Mesothelial cell of epicardium (in vitro differentiated cells): ENCODE measurements at places on chromosomes 5 and 9. TPM values are rescaled to one million over a fixed set of nuclear protein-coding genes. Genes with fewer than 3 reads are reported as not detected.

- no peak for DNase-seq
- H3K4me3 ChIP-seq, result no peak overlapping the region
- peaks cover 12% of the 10 kb centered on the region for H3K4me1 ChIP-seq
These were observed 209.1 kb upstream of the ADCY2 start for GRCh38 chr5:7186818-7187217.

DNA sequence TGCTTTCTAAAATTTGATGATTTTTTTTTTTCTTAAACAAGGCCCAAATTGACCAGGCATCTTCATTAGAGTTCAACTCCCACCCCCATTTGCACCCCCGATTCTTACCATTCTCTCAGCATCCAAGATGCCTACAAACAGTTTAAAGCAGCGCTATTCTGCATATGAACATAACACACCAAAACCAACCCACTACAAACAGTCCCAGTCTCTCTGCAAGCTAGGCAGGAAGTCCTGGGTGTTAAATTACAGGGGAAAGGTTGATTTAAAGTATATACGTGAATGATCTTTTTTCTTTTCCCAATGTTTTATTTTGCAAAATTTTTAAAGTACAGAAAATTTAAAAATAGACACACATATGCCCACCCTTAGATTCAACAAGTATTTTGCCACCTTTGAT, 127.0 kb downstream of the ADAMTS12 start:
- no peak for DNase-seq
- peaks cover 3% of the 10 kb centered on the region for H3K4me1 ChIP-seq
- H3K4me3 ChIP-seq, result no peak overlapping the region
- no peaks in the 10 kb centered on the region for H3K36me3 ChIP-seq

DNA sequence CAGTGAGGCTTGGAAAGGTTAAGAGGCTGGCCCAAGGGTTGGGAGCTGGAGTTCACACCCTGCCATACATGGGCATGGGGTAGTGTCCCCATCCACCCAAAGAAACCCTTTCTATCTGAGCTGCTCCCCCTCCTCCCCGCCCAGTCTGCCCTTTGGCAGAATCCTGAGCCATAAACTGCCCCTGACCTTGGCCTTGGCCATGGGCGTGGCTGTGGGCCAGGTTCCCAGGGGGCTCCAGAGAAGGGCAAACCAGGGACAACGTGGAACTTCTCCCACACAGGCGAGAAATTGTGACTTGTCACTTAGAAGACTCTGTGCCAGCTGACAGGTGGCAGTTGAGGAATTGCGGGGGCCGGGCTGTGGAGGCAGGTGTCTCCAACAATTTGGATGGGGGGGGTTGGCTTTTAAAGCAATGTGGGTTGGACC, 4.8 kb downstream of the FAM78A start:
- H3K36me3 ChIP-seq, result no peaks in the 10 kb centered on the region
- no peak overlapping the region for H3K27ac ChIP-seq
- H3K27me3 ChIP-seq, result peaks cover 37% of the 10 kb centered on the region

GRCh38 chr9:136312436-136312835, 8.5 kb upstream of the CCDC187 start:
- H3K4me1 ChIP-seq, result no peaks in the 10 kb centered on the region
- no peak overlapping the region for H3K27ac ChIP-seq
- no peak overlapping the region for H3K4me3 ChIP-seq
- H3K27me3 ChIP-seq, result no peaks in the 10 kb centered on the region

- H3K4me1 ChIP-seq, result peaks cover 15% of the 10 kb centered on the region
- peaks cover 9% of the 10 kb centered on the region for H3K36me3 ChIP-seq
- H3K27ac ChIP-seq, result no peak overlapping the region
- no peak overlapping the region for H3K4me3 ChIP-seq
- no peak for DNase-seq
- H3K27me3 ChIP-seq, result no peaks in the 10 kb centered on the region
These were observed 93.9 kb upstream of the STARD4 start for GRCh38 chr5:111606194-111606593.

DNA sequence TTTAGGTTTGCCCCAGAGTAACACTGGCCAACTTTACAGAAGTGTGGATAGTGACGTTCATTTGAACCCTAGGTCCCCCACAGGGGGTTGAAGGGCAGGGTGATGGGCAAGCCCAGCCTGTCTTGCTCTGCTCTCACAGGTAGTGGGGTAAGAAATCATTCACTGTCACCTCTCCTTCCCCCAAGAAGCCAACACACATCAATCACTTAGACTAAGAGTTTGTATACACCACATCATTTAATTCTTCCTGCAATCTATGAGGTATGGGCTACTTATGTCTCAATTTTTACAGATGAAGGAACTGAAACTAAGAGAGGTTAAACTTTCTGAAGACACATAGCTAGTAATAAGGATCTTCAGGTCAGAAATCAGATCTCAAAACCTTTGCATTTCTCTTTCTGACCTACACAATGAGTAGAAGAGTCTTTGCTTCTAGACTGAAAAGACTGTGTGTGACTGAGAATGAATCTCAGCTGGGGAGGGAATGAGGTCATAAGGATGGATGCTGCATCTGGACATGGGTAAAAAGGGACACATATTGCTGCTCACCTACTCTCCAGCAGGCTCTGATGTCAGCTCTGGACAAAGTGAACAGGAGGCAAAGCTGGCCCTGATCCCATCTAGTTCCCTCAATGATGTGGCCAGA, 81.0 kb upstream of the EQTN start:
- H3K4me1 ChIP-seq, result peaks cover 26% of the 10 kb centered on the region
- H3K4me3 ChIP-seq, result no peak overlapping the region
- H3K27ac ChIP-seq, result no peak overlapping the region
- no peaks in the 10 kb centered on the region for H3K27me3 ChIP-seq

GRCh38 chr9:97176206-97176605, 131.3 kb upstream of the CCDC180 start:
- DNase-seq, result peak; percentile 43
- no peaks in the 10 kb centered on the region for H3K27me3 ChIP-seq
- H3K4me3 ChIP-seq, result no peak overlapping the region
- H3K27ac ChIP-seq, result peak overlapping the region; percentile 39
- H3K4me1 ChIP-seq, result peaks cover 38% of the 10 kb centered on the region
- H3K36me3 ChIP-seq, result no peaks in the 10 kb centered on the region

GRCh38 chr5:62621280-62621679, 42.7 kb downstream of the LRRC70 start:
- no peak overlapping the region for H3K4me3 ChIP-seq
- peaks cover 9% of the 10 kb centered on the region for H3K4me1 ChIP-seq
- no peaks in the 10 kb centered on the region for H3K27me3 ChIP-seq

DNA sequence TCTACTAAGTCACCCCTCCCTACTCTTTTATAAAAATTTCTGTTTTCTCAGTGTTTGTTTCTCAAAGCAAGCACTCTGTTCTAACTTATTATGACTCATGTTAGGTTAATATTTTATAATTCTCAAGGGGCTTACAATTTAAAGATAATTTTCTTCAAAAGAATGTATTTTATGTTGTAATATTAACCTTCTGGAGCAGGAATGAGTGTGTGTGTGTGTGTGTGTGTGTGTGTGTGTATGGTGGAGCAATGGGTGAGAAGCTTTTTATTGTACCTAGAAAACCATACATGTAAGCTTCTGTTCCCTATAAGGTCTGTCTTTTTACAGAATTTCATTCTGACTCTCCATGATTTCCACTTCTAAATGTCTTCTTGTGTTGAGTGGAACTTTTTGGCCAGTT, 63.0 kb downstream of the PBX3 start:
- H3K4me3 ChIP-seq, result no peak overlapping the region
- no peak overlapping the region for H3K27ac ChIP-seq
- H3K36me3 ChIP-seq, result peaks cover 3% of the 10 kb centered on the region
- no peaks in the 10 kb centered on the region for H3K27me3 ChIP-seq

- no peak for DNase-seq
- H3K4me1 ChIP-seq, result no peaks in the 10 kb centered on the region
- no peaks in the 10 kb centered on the region for H3K36me3 ChIP-seq
- H3K27ac ChIP-seq, result no peak overlapping the region
- H3K27me3 ChIP-seq, result peaks cover 25% of the 10 kb centered on the region
These were observed 174.5 kb upstream of the DAP start for GRCh38 chr5:10935536-10935935.

DNA sequence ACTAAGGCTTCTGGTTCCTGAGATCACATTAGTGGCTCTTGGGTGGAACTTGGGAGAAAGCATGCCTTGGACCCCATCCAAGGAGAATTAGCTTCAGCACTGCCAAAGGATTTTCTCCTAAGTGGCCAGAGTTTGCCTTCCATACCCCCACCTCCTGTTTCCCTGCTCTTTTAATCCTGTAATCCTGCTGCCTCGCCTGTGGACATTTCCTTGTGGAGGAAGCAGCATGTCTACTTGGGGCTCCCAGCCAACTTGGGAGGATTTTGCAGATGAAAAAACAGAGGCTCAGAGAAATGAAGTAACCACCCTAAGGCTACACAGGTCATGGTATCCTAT, 1.6 kb downstream of the ARSI start:
- H3K4me1 ChIP-seq, result peaks cover 43% of the 10 kb centered on the region
- peaks cover 9% of the 10 kb centered on the region for H3K27me3 ChIP-seq
- no peaks in the 10 kb centered on the region for H3K36me3 ChIP-seq
- H3K27ac ChIP-seq, result peak overlapping the region; percentile 71
- peak overlapping the region; percentile 70 for H3K4me3 ChIP-seq

DNA sequence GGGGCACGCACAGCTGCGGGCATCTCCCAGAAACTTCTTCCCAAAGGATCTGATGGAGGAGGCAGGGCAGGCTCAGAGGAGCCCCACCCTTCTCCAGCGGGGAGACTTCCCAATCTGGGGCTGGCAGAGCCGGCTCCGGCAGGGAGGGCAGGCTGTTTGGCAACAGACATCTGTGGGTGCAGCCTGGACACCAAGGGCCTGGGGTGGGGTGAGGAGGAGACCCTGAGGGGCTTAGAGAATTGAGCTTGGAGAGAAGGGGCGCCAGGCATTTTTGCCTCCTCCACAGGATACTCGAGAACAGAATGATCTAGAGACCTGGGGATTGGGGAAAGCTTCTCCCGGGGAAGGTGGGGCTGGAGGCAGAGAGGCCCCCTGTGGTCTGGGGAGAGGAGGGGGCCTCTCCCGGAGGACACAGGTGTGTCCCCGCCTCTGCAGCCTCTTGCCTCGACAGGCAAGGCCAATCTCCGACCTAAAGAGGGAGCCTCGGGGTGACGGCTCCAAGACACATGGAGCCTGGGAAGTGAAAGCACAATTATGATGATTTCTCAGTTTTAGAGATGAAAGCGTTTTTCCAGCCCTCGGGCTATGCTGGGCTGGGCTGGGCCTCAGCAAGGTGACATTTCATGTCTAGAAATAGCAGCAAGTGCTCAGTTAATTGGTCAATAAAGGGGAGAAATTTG, 8.4 kb downstream of the LHX3 start:
- no peak for DNase-seq
- peaks cover 4% of the 10 kb centered on the region for H3K4me1 ChIP-seq
- no peak overlapping the region for H3K4me3 ChIP-seq
- no peaks in the 10 kb centered on the region for H3K36me3 ChIP-seq

DNA sequence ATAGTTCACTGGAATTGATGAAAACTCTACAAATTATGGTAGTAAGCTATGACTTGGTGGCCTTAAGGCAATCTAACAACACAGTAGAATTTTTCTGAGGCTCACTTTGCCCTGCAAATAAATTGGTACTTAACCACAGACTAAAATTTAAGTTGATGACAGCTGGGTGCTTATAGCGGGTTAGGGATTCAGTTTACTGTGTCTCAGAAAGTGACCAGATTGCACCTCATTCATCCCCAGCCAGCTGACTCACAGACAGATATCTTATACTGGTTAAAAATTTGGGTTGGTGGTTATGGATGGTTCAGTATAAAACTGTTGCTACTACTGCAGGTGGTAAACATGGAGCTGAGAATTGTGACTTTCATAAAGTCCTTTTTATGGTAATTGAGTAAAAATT, 2.8 kb downstream of the CKS2 start:
- H3K27me3 ChIP-seq, result no peaks in the 10 kb centered on the region
- peak overlapping the region; percentile 95 for H3K4me3 ChIP-seq
- H3K4me1 ChIP-seq, result peaks cover 56% of the 10 kb centered on the region
- DNase-seq, result no peak
- H3K27ac ChIP-seq, result peak overlapping the region; percentile 78

- no peaks in the 10 kb centered on the region for H3K36me3 ChIP-seq
- H3K4me1 ChIP-seq, result peaks cover 20% of the 10 kb centered on the region
- no peak overlapping the region for H3K4me3 ChIP-seq
- no peak overlapping the region for H3K27ac ChIP-seq
- no peak for DNase-seq
These were observed 24.0 kb upstream of the CDKN2B start for GRCh38 chr9:22033012-22033630.

DNA sequence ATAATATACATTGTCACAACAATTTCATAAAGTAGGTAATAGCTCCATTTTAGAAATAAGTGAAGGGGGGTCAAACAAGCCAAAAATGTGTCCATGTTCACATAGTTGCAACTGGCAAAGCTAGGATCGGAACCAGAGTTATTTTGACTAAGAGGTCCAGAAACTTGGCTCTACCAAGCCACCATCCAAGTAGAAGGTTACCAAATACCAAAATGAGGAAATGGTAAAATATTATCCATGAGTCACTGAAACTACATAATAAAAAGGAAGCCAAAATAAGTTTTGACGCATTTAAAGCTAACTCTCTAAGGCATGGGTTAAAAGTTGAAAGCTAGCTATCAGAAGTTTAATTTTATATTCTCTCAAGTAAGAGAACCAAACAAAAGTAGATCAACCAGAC, 886.9 kb upstream of the DMAC1 start:
- H3K4me3 ChIP-seq, result no peak overlapping the region
- peaks cover 8% of the 10 kb centered on the region for H3K36me3 ChIP-seq
- no peaks in the 10 kb centered on the region for H3K4me1 ChIP-seq
- H3K27me3 ChIP-seq, result no peaks in the 10 kb centered on the region

DNA sequence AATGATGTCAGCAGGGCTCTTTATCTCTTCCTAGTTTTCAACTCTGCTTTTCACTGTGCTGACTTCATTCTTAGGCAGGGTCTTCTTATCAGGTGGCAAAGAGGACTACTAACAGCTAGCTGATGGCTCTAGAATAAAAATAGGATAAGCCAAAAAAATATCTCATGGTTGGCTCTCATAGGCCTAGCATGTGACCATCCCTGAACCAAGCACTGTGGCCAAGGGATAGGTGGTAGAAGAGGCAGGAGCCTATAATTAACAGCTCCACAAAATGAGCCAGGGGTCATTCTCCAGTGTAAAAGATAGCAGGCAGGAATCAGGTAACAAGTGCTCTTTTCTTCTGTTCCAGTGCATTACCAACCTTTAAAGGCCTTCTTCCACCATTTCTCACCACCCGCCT, 21.1 kb downstream of the ANKDD1B start:
- H3K27me3 ChIP-seq, result no peaks in the 10 kb centered on the region
- no peak overlapping the region for H3K27ac ChIP-seq
- H3K4me3 ChIP-seq, result no peak overlapping the region
- H3K4me1 ChIP-seq, result peaks cover 3% of the 10 kb centered on the region
- DNase-seq, result no peak
- H3K36me3 ChIP-seq, result no peaks in the 10 kb centered on the region

GRCh38 chr9:75642522-75642921, 248.0 kb upstream of the PCSK5 start:
- peaks cover 6% of the 10 kb centered on the region for H3K27me3 ChIP-seq
- no peaks in the 10 kb centered on the region for H3K4me1 ChIP-seq
- H3K36me3 ChIP-seq, result no peaks in the 10 kb centered on the region

The HAVCR2 gene
- 0.84 to 1.2 TPM (median 0.86 TPM) in 3 replicates for total RNA-seq

The PCDHGA6 gene
- 0.25 to 0.60 TPM (median 0.57 TPM) in 3 replicates for total RNA-seq

The SPINK4 gene
- total RNA-seq, result not detected in 3 replicates

The PCDHGB6 gene
- total RNA-seq, result 74.0 to 76.3 TPM (median 75.7 TPM) in 3 replicates

The TMEM174 gene
- not detected in 3 replicates for total RNA-seq

The ARL14EPL gene
- total RNA-seq, result 0.25 TPM in 1 of 3 replicates, not detected in the others

The PTGS1 gene
- 8.0 to 9.2 TPM (median 8.2 TPM) in 3 replicates for total RNA-seq

The GPX8 gene
- 86.4 to 90.3 TPM (median 86.8 TPM) in 3 replicates for total RNA-seq
